ENCODE measurements at places on chromosomes 12 and 14. TPM values are rescaled to one million over a fixed set of nuclear protein-coding genes. Genes with fewer than 3 reads are reported as not detected.

KRT85 gene
- not detected for total RNA-seq

COCH gene
- total RNA-seq: 20.6 TPM

HCAR3 gene
- total RNA-seq: not detected

MYF6 gene
- not detected for total RNA-seq

DIO3 gene
- not detected for total RNA-seq

HOXC12 gene
- total RNA-seq: not detected
